Foreskin keratinocyte (primary cell): ENCODE measurements at places on chromosomes 2 and 18.

DNA sequence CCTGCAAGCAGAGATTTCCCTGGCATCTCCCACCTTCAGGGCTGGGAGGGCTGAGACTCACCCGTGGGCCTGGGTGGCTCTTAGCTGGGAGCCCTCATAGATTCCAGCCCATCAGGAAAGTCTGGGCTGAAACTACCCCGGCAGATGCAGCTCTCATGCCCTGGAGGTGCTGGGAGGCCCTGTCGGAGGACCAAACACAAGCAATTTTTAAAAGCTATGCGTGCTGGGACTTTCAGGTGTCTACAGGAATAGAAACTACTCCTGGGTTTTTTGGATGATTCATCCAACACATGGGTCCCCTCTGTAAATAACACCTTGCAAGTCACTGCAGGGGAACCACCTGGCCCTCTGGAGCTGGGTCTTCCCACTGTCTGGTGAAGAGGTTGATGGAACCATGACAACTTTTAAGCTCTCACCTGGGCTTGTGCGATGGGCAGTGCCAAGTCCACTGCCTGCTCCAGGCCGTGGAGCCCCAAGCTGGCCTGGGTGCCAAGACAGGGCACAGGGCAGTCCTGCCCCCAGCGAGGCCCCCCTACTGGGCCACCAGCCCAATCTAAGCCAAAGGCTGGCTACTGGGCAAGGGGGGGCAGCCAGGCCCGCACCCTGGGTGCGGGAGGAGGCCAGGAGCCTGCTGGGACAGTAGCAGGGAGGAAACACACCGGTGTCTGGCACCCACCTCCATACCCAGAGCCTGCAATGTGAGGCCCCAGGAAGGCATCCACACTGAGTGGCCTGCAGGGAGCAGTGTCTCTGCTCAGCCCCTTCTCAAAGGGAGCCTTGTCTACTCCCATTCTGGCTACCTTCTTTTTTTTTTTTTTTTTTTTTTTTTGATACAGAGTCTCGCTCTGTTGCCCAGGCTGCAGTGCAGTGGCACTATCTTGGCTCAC, 1.1 kb upstream of the GPR55 start:
- DNase-seq, result peak; percentile 38

GRCh38 chr2:74526649-74527230, 709 bp upstream of the DQX1 start:
- no peak for DNase-seq

DNA sequence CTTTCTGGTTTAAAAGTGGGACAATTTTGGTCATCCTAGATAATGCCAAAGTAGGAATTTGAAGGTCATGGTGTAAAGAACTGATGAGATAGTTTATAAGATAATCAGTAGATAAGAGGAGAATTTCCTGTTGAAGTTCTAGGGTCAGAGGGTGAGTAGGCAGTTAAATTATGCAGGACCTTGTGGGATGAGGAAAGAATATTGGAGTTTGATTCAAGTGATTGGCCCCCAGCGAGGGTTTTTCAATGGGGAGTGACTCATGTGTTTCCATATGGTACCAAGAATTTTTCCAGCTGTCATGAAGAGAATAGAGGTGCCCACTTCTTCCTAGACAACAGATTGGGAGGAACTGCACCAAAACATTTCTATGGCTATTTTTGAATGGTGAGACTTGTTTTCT, 940.2 kb upstream of the ZEB2 start:
- DNase-seq, result no peak

DNA sequence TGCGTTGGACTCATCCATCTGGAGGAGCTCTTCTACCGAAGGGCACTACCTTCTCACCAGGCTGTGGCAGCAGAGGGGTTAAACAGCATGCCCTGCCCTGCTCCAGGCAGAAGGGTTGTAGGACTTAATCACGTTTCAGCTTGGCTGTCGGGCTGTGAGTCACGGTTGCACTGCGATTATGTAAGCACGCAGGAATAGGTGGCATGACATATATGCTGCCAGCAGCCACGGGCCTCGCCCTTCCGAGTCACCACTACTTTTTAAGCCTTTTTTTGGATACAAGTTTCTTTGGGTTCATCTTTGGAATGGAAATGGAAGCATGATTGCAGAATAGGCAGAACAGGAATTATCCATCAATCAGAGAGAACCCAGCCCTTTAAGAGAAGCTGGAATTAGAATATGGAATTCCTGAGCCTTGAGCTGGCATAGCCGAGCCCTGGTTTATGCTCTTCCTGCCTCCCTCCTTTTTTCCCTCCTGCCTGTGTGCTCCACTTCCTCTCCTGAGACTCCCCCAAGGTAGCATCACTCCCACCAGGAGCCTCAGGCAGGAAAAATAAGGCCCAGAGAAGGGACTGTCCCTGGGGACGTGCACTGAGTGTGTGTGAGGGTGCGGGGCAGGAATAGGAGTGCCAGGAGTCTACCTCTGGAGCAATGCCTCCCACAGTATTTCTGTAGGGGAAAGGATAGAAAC, 86.8 kb downstream of the SEMA4F start:
- peak; percentile 98 for DNase-seq

- DNase-seq, result peak; percentile 55
Observed at GRCh38 chr18:23330423-23330822, 122.7 kb upstream of the RIOK3 start.

DNA sequence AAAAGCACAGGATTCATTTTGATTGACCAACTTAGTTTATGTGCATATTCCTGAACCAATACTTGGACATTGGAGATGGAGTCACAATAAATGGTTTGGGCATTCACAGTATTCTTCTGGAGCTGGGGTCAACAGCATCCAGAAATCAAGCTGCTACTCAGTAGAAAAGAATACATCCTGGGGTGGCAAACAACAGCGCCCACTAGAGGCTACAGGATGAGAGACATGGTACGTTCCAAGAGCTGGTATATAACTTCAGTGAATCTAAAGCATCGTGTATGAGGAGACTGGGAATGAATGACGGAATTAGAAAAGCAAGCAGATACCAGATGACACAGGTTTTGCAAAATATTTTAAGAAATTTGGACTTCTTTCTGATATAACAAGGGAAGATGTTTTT, 142.9 kb upstream of the FIGN start:
- no peak for DNase-seq

DNA sequence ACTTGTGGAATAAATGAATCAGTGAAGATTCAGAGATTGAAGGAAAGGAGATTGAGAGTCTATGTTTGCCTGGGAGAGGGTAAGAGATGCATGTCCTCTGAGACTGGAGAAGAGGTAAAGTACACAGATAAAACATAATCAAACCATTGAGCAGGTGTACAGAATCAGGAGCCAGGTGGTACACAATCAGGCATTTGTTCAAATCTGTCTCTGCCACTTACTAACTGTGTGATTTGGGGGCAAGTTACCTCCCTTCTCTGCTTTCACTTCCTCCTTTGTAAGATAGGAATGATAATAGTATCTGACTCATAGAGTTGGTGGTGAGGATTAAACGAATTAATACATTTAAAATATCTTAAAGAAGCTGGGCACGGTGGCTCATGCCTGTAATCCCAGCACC, 94.0 kb downstream of the CDK15 start:
- DNase-seq, result no peak
